ENCODE measurements at places on chromosomes 3 and 15.

GRCh38 chr3:126025862-126026261 lies 56.9 kb downstream of the ROPN1B start:
- no peak for DNase-seq

DNA sequence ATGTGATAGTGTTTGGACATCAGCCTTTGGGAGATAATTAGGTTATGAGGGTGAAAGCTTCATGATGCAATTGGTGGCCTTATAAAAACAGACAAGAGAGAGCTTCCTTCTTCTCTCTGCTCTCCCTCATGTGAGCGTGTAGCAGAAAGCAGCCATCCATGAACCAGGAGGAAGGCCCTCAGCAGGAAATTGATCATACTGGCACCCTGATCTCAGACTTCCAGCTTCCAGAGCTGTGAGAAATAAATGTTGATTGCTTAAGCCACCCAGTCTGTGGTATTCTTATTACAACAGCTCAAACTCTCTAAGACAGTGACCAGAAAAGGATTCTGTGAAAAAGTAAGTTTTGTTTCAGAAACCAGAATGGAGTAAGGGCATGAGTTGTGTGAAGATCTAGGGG lies 13.3 kb downstream of the STAC start:
- no peak for DNase-seq

GRCh38 chr15:33616475-33616874 lies 305.7 kb downstream of the RYR3 start:
- DNase-seq = no peak

DNA sequence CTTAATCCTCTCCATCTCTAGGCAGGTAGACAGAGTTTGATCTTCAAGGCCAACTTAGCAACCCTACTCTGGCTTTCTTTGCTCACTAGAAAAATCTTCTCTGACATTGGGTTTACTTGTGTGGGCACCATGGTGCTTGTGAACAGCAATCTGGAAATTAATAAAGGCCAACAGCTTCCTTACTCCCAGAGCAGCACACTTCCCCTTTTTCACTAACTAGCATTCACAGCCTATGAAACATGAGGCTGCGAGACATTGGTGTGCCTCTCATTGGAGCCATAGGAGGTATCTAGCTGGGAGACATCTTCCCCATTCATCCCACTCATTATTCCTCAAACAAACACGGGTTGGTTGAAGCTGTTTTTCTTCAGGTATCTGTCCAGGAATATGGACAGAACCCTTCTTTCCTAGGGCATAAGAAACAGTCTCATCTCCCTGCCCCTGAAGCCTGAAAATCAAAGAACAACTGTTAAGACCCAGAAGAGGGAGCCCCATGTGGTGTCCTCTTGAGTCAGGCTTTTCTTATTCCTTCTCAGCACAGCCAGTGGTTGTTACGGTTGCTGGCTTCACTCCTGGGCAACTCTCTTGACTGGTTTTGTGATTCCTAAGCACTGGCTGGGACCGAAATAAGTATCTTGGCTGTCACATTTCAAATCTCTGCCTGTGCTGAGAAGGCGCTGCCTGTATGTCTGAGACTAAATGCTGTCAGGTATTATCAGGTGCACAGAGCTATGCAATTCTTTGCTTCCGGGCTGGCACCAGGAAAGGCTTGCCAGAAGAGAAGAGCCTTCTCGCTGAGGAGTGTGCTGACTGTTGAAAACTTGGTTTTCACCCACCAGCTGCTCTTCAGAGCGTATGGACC lies 194.4 kb downstream of the FEZF2 start:
- DNase-seq = no peak

DNA sequence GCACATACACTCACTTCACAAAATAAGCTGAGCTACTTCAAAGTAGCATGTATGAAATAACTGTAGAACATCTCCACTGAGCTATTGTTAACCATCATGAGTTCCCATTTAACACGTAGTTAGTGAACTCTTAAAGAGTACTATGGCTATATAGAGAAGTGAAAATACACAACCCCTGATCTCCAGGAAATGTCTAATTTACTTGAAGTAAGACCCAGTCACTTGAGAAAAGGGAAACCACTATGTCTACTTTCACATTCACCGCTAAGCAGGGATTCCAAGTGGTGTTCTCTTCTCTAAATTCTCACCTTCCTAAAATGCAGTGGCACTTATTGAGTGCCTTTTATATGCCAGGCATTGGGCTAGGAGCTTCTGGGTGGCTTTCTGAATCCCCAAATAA lies 35.0 kb upstream of the COLQ start:
- no peak for DNase-seq

DNA sequence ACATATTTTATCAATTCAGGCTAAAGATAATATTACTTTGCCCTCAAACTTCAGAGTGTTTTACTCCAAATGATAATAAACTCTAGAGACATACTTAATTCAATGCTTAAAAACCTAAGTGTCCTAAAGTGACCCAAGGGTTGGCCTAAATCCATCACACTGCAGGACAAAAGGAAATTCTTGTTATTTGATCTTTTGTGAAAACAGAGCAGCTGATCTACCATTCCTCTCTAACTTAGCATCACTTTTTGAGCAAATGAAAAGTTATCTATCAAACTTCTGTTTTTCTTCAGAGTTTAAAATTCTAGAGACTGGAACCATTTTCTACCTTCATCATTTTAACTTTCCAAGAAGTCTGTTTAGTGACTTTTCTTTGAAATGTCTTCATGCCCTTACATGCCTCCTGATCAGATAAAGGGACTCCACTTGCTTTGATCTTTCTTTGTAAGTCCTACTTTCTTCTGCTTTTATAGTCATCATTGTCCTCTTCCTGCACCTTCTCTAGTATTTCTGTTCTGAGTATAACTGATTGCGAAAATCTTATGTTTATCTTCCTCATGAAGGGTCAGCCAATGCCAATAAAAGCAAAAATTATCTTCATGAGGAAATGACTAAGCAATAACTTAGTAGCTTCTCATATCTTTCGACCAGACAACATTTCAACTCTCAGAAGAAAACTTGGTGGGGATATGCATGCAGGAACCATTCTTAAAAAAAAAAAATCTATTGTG lies 378.7 kb upstream of the TGFBR2 start:
- DNase-seq = no peak

DNA sequence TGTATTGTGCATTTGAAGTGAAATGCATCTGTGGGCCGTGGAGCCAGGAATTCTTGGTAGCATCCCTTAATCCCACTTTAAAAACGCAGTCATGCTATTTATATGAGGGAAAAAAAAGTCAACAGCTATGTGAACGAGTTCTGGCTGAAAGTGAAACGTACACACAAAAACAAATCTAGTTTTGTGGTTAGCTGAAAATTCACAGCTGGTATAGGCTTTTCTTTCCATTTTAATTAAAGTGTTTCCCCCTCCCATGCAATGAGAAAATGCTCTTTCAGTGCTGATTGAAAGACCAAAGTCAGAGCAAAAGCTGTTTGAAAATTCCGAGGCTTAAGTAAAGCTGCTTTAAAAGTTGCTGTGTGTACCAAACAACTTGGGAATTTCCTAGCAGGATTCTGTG lies 297.4 kb downstream of the PLCL2 start:
- no peak for DNase-seq

GRCh38 chr3:151410891-151411559 lies 26.5 kb upstream of the P2RY12 start:
- DNase-seq = no peak

- DNase-seq = no peak
Measured at GRCh38 chr3:105686278-105686897, 182.4 kb downstream of the CBLB start.

- no peak for DNase-seq
Measured at GRCh38 chr3:198076722-198077308, 116.8 kb downstream of the LMLN start.

- no peak for DNase-seq
Measured at GRCh38 chr15:65383991-65384390, 6.2 kb upstream of the IGDCC3 start.

GRCh38 chr3:153061938-153062528 lies 100.0 kb upstream of the RAP2B start:
- DNase-seq = no peak

DNA sequence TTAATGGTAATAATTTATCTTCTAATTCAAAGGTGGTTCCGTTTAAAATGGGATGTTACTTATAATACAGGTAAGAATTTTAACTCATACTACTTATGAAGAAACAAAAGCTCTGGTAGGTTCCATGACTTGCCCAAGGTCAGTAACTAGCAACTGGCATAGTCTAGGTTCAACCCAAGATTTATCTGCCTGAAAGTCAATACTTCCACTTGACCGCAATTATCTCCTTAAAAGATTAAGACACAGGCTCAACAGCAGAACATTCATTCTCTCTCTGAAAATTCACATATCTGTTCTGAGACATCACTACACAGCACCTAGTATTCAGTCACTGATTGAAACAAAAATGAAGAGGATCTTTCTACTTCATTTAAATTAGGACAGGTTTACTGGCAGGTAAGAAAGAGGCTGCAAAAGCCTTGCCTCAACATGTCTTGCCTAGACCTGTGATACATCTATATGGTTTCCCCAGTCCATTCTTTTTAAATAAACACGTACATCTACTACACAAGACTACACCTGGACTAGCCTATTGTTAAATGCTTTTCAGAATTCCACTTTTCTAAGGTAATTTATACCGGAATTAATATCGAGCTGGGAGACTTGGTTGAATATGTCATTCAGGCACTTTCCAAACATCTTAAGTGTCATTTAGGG lies 1.2 kb downstream of the CSNK1G1 start:
- no peak for DNase-seq

- no peak for DNase-seq
Measured at GRCh38 chr3:188194332-188194731, 40.4 kb downstream of the LPP start.

- DNase-seq = no peak
Measured at GRCh38 chr3:74415731-74416130, 198.7 kb downstream of the CNTN3 start.

GRCh38 chr3:53555068-53555588 lies 60.7 kb downstream of the CACNA1D start:
- no peak for DNase-seq

DNA sequence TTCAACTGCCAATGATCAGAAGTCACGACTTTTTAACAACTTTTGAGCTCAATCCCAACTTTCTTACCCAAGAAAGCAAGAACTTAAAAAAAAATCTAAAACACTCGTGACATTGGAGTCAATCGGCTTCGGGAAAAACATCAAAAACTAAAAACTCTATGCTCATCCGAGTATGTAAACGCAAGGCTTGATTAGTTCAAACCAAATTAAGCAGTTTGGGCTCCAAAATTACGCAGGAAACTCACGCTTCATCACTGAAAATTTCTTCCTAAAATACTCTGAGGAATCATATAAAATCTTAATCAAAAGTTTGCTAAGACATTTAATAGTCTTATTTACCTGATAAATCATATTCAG lies 1.6 kb downstream of the TRA2B start:
- no peak for DNase-seq

GRCh38 chr3:44029100-44029499 lies 212.6 kb upstream of the TOPAZ1 start:
- no peak for DNase-seq

DNA sequence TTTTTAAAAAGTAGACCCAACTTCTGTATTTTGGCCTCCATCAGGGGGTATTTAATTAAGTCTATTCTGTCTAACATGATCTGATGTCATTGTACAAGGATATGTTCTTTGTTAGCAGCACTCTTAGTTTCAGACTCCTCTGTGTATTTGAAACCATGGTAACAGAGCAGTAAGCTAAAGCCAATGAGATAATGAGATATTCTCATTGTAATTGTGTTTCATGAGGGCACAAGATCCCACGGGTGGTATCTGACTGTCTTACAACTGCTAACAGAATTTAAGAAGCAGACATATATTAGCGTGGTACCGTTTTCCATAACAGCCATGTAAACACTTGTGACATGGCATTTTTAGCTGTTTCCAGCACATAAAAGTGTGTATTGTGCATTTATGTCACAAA lies 251.2 kb upstream of the VEPH1 start:
- DNase-seq = no peak

- no peak for DNase-seq
Measured at GRCh38 chr3:115218859-115219258, 71.8 kb upstream of the ZBTB20 start.

DNA sequence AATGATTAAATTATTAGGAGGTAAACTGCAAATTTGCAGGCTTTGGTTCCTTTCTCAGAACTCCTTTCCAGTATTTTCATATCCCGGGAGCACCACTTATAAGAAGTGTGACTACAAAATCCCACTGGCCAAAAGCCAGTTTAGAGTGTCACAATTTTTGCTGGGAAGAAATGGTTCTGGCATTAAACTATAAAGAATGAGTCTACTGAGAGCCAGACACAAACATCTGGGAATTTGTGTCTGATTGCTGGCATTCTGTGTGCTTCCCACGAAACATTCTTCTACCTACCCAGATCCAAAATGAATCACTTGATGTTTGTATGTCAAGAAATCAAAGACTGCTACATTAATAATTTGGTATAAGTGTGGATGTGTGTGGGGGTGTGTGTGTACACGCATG lies 82.8 kb downstream of the DUT start:
- DNase-seq = no peak

- DNase-seq = no peak
Measured at GRCh38 chr3:123072152-123072551, 5.3 kb downstream of the PDIA5 start.

- DNase-seq = no peak
Measured at GRCh38 chr15:33007303-33007855, 187.1 kb downstream of the FMN1 start.

DNA sequence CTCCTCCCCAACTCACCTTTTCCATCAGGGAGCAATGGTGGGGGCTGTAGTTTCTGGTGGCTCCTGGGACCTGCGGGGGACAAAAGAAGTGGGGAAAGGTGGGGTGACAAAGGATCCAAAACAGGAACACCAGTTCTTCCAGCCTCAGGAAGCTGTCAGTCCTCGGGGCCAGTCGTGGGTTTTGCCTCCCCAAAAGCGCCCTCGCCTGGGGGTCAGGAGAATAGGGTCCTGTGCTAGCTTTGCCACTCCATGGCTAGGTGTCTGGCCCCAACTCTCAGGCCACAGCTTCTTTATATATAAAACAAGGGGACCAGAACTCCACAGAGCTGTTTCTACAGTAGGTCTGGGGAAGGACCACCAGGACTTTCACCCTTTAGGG lies 4.0 kb downstream of the CCDC9B start:
- DNase-seq = no peak

DNA sequence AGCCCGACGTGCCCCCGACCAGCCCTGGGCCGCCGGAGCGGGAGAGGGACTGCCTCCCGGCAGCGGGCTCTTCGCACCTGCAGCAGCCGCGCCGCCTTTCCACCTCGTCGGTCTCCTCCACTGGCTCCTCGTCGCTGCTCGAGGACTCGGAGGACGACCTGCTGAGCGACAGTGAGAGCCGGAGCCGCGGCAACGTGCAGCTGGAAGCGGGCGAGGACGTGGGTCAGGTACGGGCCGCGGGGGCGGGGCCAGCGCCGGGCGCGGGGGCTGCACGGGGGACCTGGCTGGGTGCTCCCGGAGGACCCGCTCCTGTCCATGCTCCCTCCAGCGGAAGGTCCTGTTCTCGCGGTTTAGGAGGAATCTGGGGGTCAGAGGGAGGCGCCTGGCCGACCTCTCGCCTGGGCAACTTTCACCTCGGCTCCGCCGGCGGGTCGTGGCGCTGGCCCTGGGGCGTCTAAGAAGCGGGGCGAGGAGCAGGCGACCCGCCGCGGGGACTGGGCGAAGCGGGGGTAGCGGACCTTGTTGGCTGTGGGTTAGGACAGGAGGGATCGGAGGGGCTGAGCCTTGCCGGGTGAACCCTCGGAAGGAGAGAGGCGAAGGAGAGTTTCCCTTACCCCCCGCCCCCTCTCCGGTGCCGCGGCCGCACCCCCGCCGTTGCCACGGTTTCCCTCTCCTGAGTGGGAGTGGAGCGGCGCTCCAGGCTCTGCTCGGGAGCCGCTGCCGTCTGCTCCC lies 682 bp downstream of the ITPKA start:
- no peak for DNase-seq

GRCh38 chr3:28376424-28376823 lies 27.8 kb upstream of the AZI2 start:
- DNase-seq = no peak

Data from DMS 273 treated with DMSO at 0.1 percent for 48 hours (cell line).